Umbilical cord (tissue), 2 donors: ENCODE measurements at places on chromosomes 1 and 21.

GRCh38 chr1:160144921-160145320, 6.5 kb upstream of the ATP1A4 start:
- no peak for DNase-seq

DNA sequence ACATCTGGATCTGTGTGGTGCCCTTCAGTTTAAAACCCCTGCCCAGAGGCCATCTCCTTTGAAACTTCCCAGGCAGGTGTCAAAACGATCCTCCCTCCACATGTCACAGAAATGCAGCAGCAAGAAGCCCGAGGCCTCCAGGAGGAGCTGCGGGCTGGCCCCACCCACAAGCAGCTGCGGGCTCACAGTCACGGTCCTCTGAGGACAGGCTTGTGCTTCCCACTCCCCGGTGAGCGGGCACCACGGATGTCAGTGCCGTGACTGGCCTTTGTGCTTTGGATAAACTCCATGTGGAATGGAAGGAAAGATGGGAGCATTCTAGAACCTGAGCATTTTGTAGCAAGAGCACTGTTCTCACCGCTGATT, 65.8 kb downstream of the SIK1 start:
- DNase-seq = peak; percentile 74

DNA sequence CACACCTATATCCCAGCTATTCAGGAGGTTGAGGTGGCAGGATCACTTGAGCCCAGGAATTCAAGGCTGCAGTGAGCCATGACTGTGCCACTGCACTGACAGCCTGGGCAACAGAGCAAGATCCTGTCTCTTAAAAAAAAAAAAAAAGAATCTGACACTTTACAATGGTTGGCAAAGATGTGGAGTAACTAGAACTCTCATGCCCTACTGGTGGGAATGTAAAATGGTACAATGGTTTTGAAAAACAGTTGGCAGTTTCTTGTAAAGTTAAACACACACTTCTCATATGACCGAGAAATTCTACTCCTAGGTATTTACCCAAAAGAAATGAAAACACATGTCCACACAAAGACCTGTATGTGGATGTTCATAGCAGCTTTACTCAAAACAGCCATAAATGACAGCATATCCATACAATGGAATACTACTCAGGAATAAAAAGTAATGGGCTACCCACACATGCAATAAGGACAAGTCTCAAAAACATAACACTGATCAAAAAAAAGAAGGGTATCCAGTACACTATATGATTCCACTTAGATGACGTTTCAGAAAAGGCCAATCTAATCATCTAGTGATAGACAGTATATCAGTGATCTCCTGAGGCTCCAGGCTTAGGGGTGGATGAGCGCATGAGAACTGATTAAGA, 58.1 kb downstream of the HLCS start:
- no peak for DNase-seq

DNA sequence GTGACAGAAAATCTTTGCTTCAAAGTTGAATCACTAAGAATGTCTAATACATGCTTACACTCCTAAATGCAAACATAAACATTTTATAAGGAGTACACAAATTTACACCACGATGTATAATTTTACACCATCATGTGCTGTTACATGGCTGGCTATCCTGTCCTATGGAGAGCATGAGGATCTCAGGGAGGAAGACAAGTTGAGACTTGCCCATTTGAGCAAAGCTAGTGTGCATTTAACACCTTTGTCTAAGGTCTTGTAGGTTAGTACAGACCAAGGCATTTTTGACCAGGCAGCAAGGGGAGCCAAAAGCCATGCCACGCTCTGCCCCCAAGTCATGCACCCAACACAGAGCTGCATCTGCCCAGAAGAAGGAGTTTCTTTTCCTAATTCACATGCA, 14.5 kb upstream of the COG2 start:
- DNase-seq = no peak

DNA sequence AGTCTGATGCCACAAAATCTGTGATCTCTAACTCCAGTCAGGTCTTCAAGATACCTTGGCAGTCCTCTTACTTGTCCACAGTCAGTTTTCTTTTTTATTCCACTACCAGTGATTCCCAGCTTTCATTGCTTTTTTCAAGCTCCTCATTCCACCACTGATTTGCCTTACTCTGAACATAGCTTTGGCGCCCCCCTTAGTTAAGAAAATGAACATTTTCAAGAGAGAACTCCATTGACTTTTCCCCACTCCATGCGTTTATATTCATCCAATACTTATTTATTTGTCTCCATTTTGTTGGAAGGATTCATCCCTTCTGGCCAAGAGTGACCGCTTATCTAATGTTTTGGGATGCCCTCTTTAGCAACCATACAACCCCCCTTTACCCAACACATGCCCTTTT, 33.9 kb upstream of the IPO9 start:
- DNase-seq = peak; percentile 40

- DNase-seq = peak; percentile 81
Observed at GRCh38 chr1:36350659-36351226, 27.3 kb upstream of the EVA1B start.

GRCh38 chr1:103582464-103582863, 11.1 kb downstream of the AMY2B start:
- no peak for DNase-seq

DNA sequence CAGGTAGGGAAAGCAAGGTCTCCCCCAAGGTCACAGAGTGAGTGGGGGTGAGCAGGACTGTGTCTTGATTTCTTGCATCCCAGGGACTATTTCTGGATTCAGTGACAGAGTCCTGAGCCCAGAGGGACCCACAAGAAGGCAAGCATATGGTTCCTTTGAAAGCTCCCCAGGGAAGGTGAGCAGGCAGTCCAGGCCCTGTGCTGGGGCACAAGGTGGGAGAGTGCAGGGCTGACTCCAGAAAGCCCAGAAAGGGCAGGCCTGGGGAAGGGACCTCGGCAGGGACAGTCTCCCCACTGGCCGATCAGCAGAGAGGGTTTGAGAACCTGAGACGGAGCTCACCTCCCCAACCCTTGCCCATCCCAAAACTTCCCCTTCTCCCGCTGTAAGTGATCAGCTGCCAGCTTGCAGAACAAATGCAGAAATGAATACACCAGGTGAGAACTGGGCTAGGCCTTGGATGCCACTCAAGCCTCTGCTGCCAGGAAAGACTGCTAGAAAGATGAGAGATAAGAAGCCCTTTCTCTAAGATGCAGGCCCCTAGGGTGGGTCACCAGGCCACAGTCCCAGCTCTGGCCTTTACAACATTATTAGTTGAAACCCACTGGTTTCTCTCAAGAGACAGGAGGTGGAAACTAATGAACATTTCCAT, 121.0 kb downstream of the GLIS1 start:
- no peak for DNase-seq

- peak; percentile 55 for DNase-seq
Observed at GRCh38 chr1:19036041-19036812, 79.8 kb upstream of the IFFO2 start.

- DNase-seq = no peak
Observed at GRCh38 chr1:25651824-25652741, 35.5 kb downstream of the MAN1C1 start.

GRCh38 chr1:13661539-13661938, 38.4 kb upstream of the PRDM2 start:
- DNase-seq = peak; percentile 77

- no peak for DNase-seq
Observed at GRCh38 chr1:84877592-84877991, 15.4 kb downstream of the LPAR3 start.

DNA sequence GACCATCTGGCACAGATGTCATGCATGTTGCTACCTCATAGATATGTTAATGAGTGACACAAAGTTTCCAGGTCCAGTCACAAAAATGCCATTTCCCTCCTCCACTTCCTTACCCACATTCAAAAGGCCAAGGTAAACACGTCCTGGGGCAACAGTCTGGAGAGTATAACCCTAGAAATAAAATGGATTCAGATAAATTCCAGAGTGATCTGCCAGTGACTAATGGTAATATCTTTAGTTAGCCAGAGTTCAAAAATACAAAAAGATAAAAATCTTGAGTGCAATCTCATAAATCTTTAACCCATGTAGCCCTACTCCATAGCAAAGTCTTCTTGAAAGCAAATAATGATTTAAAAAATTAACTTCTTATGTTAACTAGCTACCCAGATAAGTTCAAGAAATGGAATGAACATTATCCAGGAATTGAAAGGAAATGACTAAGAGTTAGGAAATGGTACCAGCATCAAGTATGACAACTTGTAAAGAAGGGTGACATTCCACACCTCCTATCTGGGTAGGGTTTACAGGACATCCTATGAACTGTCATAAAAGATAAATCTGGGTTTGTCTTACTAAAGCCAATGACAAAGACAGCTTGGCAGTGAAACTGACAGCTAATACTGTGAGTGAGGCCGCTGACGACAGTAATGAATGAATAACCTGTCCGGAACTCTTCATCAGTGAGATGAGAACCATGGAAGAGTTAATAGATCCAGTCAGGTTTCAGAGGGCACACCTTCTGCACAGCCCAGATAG, 18.1 kb downstream of the RGS2 start:
- no peak for DNase-seq

- no peak for DNase-seq
Observed at GRCh38 chr1:99557546-99558202, 88.2 kb upstream of the PALMD start.

DNA sequence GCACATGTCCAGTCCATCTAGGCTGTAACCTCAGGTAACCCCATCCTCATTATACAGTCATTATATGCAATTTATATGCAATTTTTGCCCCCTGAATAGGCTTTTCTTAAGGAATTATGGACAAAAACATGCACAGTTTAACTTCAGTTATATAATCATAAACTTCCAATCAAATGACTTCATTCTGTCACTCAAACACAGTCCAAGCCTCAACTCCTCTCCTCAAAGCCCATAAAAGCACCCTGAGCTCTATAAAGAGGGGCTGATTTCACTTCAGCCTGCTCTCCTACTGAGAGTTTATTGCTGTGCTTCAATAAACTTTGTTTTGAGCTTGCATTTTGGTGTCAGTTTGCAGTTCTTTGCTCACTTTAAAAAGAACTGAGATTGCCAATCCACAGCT, 1805.5 kb downstream of the BRINP3 start:
- DNase-seq = no peak

GRCh38 chr1:174572771-174573170, 125.0 kb downstream of the GPR52 start:
- no peak for DNase-seq

GRCh38 chr1:9202240-9202870, 32.2 kb upstream of the H6PD start:
- no peak for DNase-seq
